ENCODE measurements at places on chromosomes 6 and 20.
A peak's percentile ranks its signal among the peaks of the same experiment; 100 is the strongest.

DNA sequence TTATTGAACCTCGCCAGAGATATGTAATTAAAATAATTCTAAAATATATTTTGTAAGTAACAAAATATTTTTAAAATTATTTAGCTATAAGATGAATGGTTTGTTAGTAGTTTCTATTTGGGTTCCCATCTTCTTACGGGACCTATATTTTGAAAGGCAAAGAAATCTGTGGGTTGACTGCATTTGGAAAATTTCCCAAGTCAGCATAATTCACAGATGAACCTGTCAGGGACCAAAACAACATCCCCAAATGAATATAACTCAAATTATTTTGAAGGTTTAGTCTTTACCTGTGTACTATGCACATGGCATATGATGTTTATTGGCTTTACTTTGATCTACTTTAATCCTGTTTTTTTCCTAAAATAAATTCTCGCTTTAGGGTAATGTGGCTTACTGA, 607.4 kb upstream of the JAG1 start:
- DNase-seq: no peak

DNA sequence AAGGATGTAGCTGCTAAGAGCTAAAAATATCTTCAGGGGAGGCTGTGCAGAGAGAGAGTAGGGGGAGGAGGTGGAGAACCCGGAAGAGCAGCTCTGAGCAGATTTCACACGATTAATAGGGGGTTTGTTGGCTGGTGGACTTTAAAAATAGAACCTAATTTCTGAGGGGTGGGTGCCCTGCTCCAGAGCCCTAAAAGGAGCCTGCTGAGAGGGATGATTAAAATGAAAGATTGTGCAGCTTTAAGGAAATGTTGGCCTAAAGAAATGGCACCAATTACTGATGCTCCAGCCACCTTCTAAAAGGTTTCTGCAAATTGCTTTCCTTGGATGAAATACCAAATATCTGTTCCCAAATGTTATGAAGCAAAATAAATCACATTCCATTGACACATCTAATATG, 202.8 kb upstream of the BTBD3 start:
- no peak for DNase-seq

GRCh38 chr6:125886021-125886420, 70.5 kb upstream of the HINT3 start:
- DNase-seq: no peak

DNA sequence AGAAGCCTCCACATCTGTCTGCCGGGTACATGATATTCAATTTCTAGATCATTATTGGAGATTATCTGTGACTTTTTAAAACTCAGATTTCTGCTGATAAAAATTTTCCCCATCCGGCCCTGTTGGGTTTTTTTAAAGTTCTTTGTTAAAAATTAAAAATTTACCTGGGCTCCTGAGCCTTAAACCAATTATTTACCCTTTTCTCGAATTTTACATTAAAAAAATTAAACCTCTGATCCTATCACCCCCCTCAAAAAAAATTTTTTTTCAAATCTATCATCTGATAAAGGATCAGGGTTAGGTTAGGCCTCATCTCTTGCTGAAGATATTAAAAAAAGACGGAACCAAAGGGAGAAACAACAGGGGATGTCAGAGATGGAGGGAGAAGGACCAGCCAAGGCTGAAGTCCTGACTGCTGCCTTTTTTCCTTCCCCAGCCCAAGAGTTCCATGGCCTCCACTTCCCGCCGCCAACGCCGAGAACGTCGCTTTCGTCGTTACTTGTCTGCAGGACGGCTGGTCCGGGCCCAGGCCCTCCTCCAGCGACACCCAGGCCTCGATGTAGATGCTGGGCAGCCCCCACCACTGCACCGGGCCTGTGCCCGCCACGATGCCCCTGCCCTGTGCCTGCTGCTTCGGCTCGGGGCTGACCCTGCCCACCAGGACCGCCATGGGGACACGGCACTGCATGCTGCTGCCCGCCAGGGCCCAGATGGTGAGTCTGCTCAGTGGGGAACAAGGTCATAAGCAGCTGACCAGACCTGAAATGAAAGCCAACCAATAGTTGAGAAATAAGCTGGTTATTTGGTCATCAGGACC, 527 bp downstream of the NFKBIL1 start:
- no peak for DNase-seq

GRCh38 chr20:23049201-23050075, at the start of gene THBD:
Gene THBD (minus strand): TSS chr20:23049672. CDS start chr20:23049504, 168 bp downstream.
- no peak for DNase-seq

GRCh38 chr6:17219098-17219497, 62.1 kb upstream of the RBM24 start:
- no peak for DNase-seq

DNA sequence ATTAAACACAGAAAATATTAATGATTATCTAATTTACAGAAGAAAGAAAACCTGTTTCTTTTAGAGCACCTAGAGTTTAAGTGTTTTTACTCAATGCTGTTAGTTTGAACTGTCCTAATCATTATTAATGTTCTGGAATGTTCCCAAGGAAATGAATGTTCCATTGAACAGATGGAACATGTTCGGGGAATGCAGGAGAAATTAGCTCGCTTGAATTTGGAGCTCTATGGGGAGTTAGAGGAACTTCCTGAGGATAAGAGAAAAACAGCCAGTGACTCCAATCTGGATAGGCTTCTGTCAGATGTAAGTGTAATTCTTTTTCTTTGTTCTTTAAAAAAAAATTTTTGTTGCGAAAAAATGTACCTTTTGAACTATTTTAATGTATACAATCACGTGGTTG, 10.8 kb upstream of the ECT2L start:
- no peak for DNase-seq

- no peak for DNase-seq
Observed at GRCh38 chr6:85749236-85749635, 106.5 kb upstream of the SYNCRIP start.

GRCh38 chr6:23587582-23587981, 538.4 kb upstream of the NRSN1 start:
- DNase-seq: no peak

GRCh38 chr6:100216760-100217159, 222.7 kb upstream of the MCHR2 start:
- DNase-seq: no peak

- no peak for DNase-seq
Observed at GRCh38 chr6:144350528-144350880, 65.4 kb downstream of the UTRN start.

- DNase-seq: no peak
Observed at GRCh38 chr6:3456898-3457709, at the start of gene SLC22A23. Gene SLC22A23 (minus strand): TSS chr6:3457050. CDS start chr6:3456559, 491 bp downstream.

- no peak for DNase-seq
Observed at GRCh38 chr6:143578054-143578453, 66.5 kb upstream of the FUCA2 start.

DNA sequence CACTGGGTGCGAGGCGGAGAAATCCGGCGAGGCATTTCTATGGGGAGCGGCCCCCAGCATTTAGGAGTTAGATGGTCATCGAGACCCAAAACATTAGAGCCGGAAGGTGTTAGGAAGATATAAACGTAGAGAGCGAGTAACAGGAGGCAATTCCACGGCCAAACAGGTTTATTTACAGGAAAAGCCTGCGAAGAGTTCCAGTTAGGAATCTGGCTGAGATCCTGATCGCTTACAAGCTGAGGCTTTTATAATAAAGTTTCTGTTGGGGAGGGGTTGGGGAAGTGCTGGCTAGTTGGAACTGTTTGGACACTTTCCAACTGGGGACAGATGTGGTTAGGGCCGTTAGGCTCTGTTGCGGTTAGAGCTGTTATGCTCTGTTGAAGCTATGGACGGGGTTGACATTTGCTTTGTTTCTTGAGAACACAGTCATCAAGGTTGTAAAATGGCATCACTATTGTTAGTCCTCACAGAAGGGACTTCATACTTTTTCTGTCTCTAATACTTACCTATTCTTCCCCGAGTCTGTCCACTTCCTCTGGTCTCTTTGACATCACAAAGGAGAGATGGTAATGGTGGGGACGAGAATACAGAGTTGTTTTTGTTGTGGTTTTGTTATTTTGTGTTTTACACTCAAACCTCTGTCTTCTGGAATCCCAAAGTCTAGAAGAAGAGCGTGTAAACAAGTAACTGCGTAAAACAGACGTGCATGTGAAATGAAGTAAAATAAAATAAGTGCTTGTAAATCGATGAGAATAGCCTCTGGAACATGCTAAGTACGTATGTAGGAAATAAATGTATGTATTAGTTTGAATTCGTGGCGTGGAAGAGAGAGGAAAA, 554 bp upstream of the ZSCAN31 start:
- peak; percentile 73 for DNase-seq

DNA sequence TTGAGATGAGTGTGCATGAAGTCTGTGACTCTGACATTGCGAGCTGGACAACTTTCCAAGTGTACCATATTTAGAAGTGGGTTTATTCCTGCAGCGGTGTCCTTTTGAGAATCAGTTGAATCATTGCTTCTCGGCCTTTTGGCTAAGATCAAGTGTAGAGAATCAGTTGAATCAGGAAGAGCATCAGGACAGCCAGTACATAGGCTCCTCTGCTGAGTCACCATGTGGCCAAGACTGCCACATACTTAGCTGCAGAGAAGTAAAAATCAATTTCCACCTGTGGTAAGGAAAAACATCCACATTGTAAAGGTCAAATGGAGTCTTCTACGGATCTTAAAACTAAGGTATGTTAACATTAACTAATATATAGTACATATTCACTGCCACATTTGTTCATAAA, 428.4 kb upstream of the MARCKS start:
- DNase-seq: no peak
